ENCODE measurements at places on chromosomes 3 and 15.
A peak's percentile ranks its signal among the peaks of the same experiment; 100 is the strongest.

GRCh38 chr15:96181873-96182301 lies 148.6 kb upstream of the NR2F2 start:
- DNase-seq, result peak; percentile 39

DNA sequence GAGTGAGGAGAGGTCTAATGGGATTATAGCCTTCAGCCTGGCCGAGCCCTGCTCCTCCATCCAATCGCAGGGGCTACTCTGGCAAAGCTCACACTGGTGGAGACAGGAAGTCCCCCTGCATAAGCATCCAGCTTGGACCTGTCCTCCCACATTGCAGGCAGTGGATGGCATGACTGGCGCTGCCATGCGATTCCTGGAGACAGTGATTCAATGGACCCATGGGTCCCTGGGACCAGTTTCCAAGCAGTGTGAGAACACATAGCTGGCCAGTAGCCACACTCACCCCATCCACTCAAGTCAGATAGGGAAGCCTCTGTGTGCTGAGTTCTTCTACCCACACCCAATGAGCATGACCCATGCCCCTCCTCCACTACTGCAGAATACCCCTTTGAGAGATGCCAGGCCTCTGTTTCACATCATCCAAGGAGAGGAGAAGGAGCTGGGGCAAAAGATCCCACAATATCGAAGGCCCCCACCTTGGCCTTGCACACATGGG lies 18.1 kb upstream of the POC1A start:
- DNase-seq, result no peak

GRCh38 chr15:77858792-77859490 lies 218.6 kb downstream of the TBC1D2B start:
- no peak for DNase-seq

DNA sequence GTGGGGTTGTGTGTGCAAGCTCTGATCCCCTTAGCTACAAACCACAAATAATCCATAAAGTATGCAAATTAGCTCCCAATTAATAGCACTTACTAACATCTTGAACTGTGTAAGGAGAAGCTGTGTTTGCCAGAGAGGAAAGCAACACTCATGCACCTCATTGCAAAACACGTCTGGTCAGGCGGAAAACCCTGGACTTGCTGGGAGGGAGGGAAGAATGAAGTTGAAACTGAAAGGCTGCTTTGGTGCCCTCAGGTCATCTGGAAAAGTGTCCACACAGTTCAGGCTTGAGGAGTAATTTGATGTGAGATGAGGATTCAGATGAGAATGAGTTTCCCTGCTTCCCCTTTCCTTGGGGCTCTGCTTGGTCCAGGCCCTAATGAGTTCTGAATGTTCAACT lies 185.5 kb upstream of the ANKRD28 start:
- peak; percentile 72 for DNase-seq

GRCh38 chr3:172315401-172316091 lies 132.7 kb downstream of the GHSR start:
- DNase-seq, result peak; percentile 42

DNA sequence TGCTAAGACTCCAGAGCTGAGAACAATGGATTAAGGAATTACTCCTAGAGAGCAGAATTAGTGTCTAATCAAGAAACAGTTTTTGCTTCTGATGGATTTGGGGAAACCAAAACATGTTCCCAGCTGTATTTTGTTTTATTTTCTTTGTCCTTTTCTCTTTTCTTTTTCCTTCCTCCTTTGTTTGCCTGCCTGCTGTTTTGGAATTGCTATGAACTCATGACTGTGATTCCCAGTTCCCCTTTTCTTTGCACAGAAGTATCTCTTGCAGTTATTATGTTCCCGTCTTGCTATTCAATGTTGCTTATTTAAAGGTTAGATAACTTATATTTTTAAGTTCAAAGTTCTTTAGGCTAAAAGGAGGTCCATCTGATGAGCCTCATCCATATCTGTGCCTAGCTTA lies 77.0 kb upstream of the GBE1 start:
- DNase-seq, result no peak

DNA sequence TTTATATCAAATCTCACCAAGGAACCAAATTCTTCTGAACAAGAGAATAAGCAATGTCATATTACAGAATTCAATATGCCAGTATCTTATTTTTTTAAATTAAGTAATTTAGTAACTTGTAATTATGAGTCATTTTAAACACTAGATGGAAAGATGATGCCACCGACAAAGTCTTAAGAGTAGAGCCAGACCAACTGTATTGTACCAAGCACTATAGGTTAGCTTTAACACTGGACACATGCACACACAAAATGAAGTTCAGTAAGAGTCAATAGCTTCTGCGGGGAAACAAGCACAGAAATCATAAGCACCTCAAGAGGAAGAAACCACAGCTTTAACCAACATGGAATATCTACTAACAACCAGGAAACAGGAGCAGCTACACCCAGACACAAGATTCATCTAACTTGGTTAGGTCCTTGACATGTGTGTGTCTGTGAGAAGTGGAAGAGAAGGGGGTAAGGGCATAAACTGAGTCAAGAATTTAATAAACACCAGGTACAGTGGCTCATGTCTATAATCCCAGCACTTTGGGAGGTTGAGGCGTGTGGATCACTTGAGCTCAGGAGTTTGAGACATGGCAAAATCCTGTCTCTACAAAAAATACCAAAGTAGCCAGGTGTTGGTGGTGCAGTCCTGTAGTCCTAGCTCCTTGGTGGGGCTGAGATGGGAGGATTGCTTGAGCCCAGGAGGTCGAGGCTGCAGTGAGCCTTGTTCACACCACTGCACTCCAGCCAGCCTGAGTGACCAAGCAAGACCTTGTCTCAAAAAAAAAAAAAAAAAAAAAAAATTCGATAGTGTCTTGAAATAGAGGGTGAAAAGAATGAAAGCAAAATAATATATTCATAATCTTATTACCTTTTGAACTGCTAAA lies 28.9 kb downstream of the DENND4A start:
- no peak for DNase-seq

DNA sequence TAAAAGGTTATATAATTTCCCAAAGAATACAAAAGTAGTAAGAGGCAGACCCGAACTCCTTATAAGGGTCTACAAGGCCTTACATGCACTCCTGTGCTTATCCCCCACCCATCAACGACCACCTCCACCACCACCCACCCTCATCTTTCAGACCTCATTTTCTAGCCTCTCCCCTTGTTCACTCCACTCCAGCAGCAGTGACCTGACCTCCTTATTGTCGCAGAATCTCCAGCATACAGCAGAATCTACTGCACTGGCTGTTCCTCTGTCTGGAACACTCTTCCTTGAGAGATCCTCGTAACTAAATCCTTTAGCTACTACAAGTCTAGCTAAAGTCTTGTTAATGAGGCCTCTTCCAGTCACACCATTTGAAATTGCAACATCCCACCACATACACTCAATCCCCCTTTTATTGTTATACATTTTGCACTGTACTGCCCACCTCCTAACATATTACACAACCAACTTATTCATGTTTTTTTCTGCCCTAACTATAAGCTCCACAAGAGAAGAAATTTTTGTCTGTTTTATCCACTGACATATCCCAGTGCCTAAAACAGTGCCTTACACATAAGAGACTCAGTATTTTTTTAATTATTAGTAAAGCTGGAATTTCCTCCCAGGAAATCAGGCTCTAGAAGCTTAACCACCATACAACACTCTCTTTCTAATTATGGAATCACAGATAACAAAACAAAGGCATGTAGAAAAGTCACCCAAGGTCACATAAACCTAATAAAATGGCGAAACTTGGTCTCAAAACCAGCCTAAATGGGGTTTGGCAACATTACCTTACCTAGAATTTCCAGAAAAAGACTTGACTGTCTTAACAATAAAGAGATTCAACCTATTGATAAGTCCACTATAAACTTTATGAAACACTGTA lies 40.2 kb downstream of the ZNF148 start:
- no peak for DNase-seq

- no peak for DNase-seq
These were observed 79.4 kb upstream of the FAM98B start for GRCh38 chr15:38374556-38374955.

GRCh38 chr3:40476478-40477470 lies at the start of gene ZNF619:
Gene ZNF619 (plus strand): TSS chr3:40477122. CDS start chr3:40477980, 858 bp downstream.
- DNase-seq, result peak; percentile 13

DNA sequence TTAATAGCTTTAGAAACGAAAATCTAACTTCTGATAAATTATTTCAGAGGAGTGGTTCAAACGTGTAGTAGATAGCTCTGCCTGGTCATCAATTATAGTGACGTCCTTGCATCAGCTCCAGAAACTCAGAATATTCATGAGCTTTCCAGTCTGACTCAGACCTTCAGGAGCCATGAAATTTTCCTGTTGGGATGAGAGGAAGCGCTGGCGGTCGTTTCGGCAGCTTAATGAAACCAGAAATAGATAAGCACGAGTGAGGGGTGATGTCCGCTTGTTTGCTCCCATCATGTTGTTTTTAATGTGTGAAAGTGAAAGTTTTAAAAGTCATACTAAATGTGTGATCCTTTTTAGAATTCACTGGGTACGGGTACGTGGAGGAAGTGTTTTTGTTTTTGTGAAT lies 141.1 kb downstream of the PGPEP1L start:
- DNase-seq, result no peak

DNA sequence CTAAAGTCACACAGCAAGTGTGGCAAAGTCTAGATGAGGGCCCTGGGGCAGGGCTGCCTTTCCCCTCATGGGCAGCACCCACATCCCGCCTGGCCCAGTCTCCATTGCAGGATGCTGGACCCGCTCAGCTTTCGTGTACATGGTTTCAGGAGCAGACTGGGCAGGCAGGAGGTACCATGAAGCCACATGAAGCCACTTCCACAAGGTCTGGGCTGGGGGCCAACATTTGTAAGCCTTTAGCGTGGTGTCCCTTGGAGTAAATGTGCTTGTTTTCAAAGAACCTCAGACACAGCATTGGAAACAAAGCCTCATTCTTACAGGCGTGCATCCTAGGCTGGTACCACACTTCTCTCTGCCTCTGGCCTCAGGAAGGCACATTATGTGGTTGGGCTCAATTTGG lies 34.5 kb downstream of the UMPS start:
- no peak for DNase-seq

GRCh38 chr3:11238880-11239279 lies 33.3 kb upstream of the ATG7 start:
- peak; percentile 80 for DNase-seq

GRCh38 chr15:82807920-82808633 lies 1.4 kb upstream of the WHAMM start:
- DNase-seq, result no peak

DNA sequence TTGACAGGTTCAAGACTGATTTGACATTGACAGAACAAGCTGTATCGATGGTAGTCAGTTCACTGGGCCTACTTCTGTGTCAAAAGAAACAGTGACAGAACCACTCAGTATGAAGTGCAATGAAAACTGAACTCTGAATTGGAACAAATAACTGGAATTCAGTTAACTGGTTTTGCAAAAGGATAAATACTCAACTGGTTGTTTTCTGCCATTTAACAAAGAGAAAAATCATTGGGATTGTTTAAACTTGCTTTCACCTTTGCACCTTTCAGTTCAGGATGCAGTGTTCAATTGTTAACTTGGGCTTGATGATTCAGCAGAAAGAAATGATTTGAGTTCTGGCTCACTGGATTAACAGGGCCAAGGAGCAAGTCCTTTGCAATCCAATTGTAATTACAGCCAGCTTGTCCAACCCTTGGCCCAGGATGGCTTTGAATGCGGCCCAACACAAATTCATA lies 4.9 kb downstream of the BTD start:
- DNase-seq, result no peak

- no peak for DNase-seq
These were observed 226.1 kb downstream of the ADAMTS17 start for GRCh38 chr15:100115711-100116090.

DNA sequence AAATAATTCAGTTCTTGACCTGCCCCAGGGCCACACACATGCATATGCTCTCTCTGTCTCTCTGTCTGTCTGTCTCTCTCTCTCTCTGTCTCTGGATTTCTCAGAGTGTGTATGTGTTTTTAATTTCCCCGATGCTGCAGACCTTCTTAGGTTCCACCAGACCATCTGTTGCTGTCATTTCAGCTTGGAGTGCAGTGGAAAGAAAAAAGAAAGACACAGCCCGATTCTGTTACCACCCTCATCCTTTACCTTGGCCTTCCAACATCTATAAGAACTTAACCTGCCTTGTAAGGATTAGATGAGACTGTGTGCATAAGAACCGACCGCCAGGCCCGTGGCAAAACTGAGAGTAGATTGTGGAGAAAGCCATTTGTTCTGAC lies 9.7 kb upstream of the PGPEP1L start:
- DNase-seq, result no peak

GRCh38 chr3:175951047-175951694 lies 1092.0 kb downstream of the NAALADL2 start:
- DNase-seq, result peak; percentile 63

GRCh38 chr3:123379041-123379830 lies 69.7 kb downstream of the ADCY5 start:
- DNase-seq, result no peak

GRCh38 chr3:127915115-127915936 lies at the start of gene KBTBD12:
Gene KBTBD12 (plus strand): TSS chr3:127915232. CDS start chr3:127923062, 7,830 bp downstream.
- DNase-seq, result no peak

DNA sequence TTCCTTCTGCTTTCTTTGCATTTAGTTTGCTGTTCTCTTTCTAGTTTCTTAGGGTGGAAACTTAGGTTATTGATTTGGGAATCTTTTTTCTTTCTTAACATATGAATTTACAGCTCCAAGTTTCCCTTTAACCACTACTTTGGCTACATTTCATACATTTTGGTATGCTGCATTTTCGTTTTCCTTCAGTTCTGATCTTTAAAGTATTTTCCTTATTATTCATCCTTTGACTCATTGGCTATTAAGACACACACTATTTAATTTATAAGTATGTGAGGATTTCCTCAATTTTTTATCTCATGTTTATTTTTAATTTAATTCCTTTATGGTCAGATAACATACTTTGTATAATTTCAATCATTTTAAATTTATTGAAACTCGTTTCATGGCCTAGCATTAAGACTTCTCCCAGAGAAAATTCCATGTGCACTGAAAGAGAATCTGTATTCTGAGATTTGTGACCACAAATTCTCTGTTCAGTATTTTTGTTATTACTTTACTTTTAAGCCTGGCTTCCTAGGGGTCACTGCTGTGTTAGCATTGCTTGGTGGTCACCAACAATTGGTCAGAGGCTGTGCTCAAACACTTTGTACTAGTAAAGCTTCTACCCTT lies 87.7 kb downstream of the CFAP20DC start:
- DNase-seq, result peak; percentile 24

GRCh38 chr15:58758141-58758540 lies 8.6 kb upstream of the ADAM10 start:
- DNase-seq, result no peak

DNA sequence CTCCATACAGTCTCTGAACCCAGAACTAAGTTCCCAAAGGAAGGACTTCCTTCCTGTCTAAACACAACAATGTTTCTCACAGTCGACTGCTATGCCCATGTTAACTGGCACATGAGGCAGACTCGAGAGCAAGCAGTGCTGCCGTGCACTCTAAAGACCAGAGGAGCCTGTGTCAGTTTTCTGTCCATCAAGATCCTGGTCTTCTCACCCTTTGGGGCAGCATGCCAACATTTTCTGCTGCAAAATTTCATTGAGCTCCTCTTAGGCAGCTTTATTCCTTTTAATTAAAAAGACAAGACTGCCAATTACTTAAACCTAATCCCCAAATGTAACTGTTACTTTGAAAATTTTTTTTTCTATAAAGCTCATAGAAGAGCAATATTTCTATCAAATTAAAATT lies 205.1 kb downstream of the GAP43 start:
- DNase-seq, result no peak

- peak; percentile 44 for DNase-seq
These were observed 26.2 kb downstream of the ATOSA start for GRCh38 chr15:52652984-52653383.

GRCh38 chr3:124995460-124995994 lies 60.3 kb downstream of the HEG1 start:
- DNase-seq, result no peak
